ENCODE measurements at places on chromosomes 5 and 9.
A peak's percentile ranks its signal among the peaks of the same experiment; 100 is the strongest.

- no peak for DNase-seq
Observed at GRCh38 chr5:133347039-133347438, 265.3 kb downstream of the FSTL4 start.

DNA sequence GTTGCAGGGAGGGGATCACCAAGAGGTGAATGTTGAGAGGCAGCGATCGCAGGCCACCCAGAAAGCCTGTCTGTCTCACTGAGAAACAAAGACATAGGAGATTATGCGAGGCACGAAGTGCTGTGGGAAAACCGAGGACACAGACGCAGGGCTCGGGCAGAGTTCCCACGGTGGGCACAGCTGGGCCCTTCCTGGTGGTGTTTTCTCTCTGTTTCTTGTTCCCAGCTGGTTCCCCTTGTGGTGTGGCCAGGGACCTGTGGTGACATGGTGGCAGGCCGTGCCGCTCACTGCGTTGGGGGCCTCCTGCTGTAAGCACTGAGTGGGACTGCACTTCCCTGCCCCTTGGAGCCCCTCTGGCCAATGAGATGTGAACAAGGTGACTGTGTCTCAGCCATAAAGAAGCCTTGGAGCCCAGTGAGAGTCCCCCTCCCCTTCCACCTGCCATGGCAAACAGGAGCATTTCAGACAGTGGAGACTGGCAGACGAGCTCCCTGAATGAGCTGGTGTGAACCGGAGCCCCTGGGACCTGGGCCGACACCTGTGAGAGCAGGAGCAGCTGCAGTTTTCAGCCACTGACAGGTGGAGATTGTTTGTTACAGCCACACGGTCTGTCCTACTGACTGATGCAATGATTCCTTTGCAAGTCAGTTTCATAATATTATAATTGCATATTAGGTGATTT, 13.2 kb upstream of the IRX4 start:
- no peak for DNase-seq

DNA sequence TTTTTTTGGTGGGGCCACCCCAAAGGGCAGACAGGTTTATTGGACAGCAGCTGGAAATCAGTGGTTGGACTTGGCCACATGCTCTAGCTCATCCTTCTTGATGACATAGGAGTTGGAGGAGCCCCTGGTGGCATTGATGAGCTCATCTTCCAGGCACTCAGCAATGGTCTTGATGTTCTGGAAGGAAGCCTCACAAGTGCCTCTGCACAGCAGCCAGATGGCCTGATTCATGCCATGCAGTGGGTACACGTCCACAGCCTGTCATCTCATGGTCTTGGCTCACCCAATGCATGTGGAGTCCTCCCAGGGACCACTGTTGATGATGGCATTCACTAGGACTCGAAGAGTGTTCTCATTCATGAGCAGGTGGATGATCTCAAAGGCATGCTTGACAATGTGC, 11.3 kb upstream of the RCL1 start:
- no peak for DNase-seq

- DNase-seq: no peak
Observed at GRCh38 chr5:119397518-119398380, 41.9 kb downstream of the TNFAIP8 start.

DNA sequence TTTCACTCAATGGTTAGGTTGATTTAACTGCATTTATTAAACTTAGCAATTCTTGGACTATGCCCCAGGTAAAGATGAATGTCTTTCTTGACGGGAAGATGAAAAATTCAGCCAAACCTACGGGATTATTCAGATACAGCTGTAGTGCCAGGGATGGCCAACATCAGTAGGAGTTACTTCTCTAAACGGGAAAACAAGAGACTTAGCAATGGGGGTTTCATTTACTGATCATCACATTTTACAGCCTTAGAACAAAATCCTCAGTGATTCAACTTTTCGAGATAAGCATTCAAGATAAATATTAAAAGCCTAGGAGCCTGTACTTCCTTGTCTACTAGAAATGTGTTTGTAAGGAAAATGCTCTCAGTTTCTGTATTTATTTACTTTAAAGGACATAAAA, 46.1 kb downstream of the S1PR3 start:
- DNase-seq: no peak

DNA sequence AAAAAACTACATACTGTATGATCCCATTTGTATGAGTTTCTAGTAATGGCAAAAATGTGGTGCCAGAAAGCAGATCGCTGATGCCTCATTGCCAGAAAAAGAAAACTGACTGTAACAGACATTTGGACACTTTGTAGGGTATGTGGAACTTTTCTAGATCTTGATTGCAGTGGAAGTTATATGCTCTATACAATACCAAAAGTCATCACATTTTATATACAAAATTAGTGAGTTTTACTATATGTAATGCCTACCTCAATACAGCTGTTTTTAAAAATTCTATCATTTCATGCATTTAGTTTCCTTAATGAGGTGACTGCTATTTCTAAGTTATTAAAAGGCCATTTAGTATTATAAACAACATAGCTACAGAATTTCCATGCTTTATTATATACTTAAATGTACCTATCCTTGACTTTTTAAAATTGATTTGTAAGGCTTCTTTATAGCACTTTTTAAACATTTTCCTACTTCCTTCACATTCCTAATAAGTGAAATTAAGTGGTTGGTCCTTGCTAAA, 199.9 kb downstream of the CWC27 start:
- no peak for DNase-seq

DNA sequence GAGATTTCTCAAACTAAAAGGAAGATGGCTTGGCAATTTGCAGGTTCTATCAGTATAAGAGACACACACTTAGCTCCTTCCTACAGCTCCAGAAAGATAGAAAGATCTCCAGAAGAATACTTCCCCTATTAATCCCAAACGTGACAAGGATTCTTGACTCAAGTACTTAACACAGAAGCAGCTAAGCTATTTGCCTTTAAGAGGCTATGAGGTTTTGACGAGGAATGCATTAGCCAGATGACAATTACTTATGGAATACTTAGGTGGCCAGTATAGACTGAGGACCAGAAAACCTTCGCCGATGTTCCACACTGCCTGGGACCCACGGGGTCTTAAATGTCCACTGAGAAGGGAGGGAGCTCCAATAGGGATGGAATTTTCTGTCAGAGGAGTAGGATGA, 340.5 kb upstream of the KIF2A start:
- no peak for DNase-seq

- DNase-seq: no peak
Observed at GRCh38 chr5:25579111-25579510, 934.3 kb upstream of the CDH10 start.

DNA sequence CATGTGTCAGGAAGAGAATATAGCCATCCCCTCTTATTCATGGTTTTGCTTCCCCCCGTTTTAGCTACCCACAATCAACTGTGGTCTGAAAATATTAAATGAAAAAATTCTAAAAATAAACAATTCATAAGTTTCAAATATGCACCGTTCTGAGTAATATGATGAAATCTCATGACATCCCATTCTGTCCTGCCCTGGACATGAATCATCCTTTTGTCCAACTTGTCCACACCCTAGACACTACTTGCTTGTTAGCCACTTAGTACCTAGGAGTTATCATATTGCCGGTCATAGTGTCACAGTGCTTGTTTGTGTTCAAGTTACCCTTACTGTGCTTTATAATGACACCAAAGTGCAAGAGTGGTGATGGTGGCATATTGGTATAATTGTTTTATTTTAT, 113.5 kb downstream of the CAAP1 start:
- no peak for DNase-seq

DNA sequence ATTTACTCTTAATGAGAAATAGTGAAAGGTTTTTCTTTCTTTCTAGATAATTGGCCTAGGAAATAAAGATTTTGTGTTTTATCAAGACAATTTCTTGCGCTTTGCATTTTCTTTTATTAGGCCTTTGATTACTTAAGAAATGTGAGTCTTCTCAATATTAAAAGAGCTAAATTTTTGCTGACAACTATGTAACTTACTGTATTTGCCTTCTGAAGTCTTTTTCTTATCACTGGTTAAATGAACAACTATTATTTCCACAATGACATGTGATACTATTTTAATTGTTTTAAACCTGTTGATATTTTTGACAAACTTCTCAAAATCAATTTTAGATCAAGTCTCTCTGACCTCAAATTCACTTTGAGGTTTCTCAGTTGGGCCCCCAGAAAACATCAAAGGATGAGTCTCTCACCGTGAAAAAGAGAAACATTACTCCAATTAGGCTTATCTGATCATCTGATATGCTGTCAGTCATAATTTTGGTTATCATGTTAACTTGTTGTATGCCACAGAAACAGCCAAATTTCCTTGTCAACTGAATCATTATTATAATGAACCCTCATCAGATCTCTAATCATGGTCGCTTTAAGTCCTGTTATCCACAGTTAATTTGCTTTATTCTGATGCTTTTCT, 48.8 kb downstream of the RAPGEF1 start:
- no peak for DNase-seq

GRCh38 chr9:133613432-133613831, 4.2 kb upstream of the FAM163B start:
- DNase-seq: no peak

GRCh38 chr5:76958991-76959767, 6.3 kb downstream of the CRHBP start:
- DNase-seq: no peak

DNA sequence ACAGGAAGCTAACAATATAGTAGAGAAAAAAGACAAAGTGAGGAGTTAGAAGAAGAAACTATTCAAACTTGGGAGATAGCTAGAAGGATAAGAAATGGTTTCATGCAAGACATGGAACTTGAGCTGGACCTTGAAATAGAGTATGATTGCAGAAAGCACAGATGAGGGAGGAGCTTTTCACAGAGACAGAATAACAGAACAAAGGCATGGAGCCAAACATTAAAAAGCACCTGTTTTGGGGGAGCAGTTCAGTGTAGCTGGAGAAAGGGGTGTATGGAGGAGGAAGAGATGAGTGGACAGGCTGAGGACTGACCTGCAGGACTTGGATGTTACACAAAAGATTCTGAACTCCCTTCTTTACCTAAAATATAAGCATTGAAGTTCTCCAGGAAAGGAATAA, 25.2 kb downstream of the DTWD2 start:
- DNase-seq: no peak

GRCh38 chr9:21434202-21435014, 5.8 kb upstream of the IFNA1 start:
- no peak for DNase-seq

- no peak for DNase-seq
Observed at GRCh38 chr5:68187268-68188055, 28.1 kb upstream of the PIK3R1 start.

DNA sequence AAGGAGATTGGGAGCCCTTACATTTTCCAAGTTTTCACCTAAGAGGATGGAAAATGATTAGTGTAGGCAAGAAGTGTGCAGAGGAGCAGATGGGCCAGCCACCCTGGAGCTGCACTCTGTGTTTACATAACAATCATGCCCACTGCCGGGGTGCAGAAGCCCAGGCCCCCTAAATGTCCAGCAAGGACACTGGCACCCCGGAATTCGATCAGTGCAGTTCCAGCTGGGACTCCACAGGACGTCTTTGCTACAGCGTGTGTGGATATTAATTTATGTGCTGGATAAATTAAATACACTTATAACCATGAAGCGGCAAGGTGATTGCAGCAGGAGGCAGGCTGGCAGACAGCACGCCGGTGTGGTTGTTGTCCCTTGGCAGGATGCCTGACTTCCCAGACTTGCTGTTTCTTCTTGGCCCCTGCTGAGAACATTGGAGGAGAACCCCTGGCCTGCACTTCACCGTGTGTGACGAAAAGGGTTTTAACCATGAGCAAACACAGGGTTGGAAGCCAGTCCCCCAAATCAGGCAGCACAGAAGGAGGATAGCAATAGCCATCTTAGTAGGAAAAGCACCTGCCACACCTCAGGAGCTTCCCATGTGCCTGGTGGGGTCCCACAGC, 73.7 kb downstream of the GADD45G start:
- DNase-seq: no peak

DNA sequence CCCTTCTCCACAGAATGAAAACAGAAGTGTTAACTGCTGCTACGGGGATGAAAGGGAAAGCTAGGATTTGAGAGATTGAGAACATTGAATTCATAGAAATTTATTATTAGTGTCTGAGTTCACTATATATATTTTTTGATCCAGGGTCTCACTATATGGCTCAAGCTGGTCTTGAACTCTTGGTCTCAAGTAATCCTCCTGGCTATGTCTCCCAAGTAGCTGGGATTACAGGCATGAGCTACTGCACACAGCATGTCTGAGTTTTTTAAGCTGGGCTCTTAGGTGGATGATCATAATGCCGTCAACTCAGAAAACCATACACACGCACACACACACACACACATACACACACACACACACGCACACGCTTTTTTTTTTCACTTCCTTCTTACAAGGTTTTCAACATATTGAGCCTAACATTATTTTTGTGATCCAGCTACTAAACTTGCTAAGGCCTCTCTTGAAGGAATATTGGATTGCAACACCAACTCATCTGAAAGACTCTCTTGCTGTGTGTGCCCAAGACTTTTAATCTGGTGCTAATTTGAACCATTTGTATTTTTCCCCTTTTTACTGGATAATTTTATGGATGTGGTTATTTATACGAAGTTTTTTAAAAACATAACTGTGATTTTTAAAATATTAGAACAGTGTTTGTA, 1045.4 kb downstream of the DTWD2 start:
- no peak for DNase-seq

- DNase-seq: peak; percentile 28
Observed at GRCh38 chr9:71806901-71807307, 38.6 kb upstream of the CEMIP2 start.

DNA sequence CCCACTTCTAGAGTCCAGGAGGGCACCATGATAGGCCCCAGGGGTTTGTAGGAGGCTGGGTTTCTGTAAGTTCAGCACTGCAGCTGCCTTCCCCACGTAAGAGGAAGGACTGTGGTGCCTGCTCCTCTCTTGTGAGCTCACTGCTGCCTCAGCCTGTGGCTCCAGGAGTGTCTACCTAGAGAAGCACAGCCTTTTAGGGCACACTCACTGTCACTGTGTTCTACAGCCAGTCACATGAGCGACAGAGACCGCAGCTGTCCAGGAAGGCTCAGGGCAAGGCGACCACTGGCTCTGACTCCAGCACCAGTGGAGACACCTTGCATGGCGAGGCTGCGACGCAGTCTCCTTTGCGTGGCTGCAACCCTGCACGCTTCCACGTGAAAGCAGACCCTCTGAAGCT, 72.8 kb downstream of the OTULIN start:
- no peak for DNase-seq

DNA sequence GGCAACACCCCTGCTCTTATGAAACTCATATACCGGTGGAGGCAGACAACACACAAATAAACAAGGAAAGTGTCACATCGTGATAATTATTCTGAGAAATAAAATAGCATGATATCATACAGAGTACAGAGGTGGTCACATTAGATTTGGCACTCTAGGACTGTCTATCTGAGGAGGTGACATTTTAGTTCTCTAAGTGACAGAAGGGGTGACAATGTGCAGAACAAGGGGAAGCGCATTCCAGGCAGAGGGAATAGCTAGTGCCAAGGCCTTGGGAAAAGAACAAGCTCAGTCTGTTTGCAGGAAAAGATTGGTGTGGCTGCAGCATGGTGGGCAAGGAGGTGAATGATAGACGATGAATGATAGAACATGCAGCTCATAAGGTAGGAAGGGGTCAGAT, 12.7 kb upstream of the IRF1 start:
- DNase-seq: no peak

Measured in GM12891 (cell line).